GM04504 (cell line): ENCODE measurements at places on chromosomes 12 and 14.

- DNase-seq = no peak
Observed at GRCh38 chr12:111035578-111036301, 115.4 kb upstream of the MYL2 start.

- DNase-seq = no peak
Observed at GRCh38 chr12:6198556-6198955, 1.6 kb upstream of the CD9 start.

GRCh38 chr14:75380656-75381055 lies 47.2 kb upstream of the JDP2 start:
- DNase-seq = no peak

GRCh38 chr12:60012659-60013058 lies 416.8 kb downstream of the SLC16A7 start:
- no peak for DNase-seq

- no peak for DNase-seq
Observed at GRCh38 chr14:55025948-55026347, 951 bp downstream of the WDHD1 start.

GRCh38 chr12:13275241-13276085 lies 78.9 kb downstream of the EMP1 start:
- DNase-seq = no peak

- DNase-seq = no peak
Observed at GRCh38 chr12:94948232-94948810, 55.2 kb downstream of the NDUFA12 start.

DNA sequence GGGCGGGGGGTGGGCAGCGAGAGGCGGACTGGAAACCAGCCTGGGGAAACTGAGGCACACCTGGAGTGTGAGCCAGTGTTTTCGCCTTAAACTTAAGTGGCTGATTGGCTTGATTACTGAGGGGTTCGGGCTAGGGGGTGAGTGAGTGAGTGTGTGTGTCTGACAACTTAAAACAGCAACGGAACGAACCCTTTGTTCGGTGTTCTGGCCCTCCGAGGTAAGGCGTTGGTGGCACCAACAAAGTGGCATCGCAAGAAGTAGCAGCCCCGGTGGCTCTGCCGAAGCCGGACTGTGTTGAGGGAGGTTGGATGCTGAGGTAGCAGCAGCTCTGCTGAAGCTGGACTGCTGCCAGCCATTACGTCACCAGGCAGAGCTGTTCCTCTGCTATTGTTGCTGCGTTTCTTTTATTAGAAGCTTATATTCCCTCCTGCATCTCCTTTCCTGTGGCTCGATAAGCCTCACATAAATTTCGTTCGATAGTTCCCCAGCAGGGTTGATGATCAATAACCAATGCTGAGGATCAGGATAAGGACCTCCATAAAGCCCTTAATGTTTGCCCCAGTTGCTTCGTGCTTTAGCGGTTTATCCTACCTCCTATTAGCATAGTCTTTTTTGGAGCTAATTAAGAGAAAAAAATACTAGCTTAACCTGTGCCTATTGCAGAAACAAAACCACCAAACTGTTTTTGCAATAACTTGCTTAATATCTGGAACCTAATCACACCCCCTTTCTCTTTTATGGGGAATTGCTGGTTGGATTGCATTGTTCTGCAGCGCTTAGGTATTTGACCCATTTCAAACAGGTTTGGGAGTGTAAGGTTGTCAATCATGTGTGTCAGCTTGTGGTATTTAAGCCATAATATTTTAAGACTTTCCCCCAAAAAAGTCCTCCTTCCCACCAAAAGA lies 1.3 kb downstream of the GPR137C start:
- DNase-seq = peak; percentile 51

DNA sequence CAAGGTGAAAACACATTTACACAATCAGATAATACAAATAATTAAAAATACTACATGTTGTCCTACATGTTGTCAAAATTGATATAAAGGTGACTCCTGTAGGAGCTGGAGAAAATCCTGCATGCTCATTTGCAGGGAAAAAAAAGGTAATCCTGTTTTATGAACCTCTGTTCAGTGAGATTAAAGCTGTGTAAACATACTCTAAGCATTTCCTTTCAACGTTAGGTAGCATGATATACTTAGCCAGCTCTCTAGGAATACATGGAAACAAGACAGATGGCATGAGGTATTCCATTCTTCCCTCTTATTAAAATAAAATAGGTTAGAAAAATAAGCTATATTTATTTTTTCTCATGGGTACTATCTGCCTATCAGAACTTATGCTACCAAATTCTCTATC lies 635.7 kb upstream of the FLRT2 start:
- no peak for DNase-seq

DNA sequence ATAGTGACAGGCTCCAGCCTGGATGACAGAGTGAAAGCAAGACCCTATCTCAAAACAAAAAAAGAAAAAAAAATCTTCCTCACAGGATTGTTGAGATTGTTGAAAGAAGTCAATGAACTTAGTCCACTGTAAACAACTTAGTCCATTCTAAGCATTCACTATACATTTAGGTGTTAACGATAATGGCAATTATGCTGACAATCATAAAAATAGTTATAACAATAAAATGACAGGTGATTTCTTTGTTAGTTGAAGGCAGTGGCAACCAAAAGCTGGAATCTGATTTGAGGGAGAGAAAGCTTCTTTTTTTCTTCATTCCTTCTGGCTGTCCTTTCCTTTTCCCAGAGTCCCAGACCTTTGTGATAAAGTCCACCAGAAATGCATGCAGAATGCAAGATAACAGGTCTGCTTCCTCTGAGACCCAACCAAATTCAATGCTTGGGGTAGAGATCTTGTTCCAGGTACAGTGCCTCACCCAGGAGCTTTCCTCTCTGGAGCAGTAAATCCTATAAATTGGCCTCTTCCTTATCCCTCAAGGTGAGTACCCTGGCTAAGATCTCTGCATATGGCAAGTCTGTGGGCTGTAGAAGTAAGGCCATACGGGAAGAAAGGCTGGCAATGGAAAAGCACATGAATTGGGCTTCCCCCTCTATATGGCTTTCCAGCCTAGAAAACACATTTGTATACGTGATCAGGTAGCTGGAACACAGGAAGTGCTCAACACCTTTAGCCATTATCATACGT lies 52.5 kb downstream of the PAX9 start:
- no peak for DNase-seq

GRCh38 chr12:8033153-8034044 lies 883 bp downstream of the FOXJ2 start:
- peak; percentile 18 for DNase-seq

DNA sequence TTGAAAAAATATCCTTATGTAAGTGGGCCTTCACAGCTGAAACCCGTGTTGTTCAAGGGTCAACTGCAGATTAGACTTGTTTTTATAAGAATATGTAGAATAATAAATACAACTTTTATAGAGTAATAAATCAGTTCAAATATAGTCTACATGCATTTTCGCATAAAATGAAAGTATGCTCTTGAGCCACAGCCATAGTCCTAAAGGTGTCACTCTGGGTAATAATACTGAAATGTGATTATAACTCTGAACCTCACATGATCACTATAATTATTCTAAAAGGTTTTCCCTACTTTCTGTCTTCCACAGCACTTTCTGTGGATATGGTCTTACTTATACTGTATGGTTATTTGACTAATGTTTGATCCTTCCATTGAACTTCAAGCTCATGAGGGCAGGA lies 185.8 kb downstream of the SLC6A15 start:
- no peak for DNase-seq

DNA sequence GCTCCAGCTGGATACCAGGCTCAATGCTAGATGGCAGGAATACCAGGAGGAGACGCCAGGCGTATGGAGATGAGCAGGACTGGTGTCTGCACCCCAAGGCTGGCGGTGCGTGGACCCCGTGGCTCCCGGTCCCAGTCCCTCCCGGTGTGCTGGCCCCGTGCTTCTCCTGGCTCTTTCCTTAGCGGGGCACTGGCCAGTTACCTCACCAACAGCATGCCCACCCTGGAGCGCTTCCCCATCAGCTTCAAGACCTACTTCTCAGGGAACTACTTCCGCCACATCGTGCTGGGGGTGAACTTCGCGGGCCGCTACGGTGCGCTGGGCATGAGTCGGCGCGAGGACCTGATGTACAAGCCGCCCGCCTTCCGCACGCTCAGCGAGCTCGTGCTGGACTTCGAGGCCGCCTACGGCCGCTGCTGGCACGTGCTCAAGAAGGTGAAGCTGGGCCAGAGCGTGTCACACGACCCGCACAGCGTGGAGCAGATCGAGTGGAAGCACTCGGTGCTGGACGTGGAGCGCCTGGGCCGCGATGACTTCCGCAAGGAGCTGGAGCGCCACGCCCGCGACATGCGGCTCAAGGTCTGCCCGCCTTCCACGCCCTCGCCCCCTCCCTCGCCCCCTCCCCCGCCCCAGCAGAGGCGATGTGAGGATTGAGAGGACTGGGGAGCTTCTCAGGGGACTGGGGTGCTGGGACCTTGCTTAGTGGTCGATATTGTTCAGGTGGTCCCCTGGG lies 14.6 kb downstream of the VASH1 start:
- DNase-seq = no peak

- DNase-seq = no peak
Observed at GRCh38 chr12:77601069-77601468, 229.6 kb upstream of the NAV3 start.

DNA sequence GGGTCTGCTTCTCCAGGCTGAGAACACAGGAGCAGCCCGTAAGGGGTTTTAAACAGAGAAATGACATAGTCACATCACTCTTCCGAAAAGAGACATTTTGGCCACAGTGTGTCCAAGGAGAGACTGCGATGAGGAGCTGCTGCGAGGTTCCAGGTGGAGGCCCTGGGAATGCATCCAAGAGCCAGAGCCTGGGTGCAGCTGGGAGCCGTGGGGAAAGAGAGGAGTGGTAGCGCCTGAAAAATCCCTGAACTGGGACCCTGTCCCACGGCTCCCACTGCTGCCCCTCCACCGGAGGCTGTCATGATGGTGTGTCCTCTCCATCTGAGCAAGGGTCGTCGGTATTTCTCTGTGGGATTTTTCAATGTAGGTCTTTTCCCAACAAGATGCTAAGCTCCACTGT lies 146.9 kb downstream of the BCL11B start:
- DNase-seq = no peak

DNA sequence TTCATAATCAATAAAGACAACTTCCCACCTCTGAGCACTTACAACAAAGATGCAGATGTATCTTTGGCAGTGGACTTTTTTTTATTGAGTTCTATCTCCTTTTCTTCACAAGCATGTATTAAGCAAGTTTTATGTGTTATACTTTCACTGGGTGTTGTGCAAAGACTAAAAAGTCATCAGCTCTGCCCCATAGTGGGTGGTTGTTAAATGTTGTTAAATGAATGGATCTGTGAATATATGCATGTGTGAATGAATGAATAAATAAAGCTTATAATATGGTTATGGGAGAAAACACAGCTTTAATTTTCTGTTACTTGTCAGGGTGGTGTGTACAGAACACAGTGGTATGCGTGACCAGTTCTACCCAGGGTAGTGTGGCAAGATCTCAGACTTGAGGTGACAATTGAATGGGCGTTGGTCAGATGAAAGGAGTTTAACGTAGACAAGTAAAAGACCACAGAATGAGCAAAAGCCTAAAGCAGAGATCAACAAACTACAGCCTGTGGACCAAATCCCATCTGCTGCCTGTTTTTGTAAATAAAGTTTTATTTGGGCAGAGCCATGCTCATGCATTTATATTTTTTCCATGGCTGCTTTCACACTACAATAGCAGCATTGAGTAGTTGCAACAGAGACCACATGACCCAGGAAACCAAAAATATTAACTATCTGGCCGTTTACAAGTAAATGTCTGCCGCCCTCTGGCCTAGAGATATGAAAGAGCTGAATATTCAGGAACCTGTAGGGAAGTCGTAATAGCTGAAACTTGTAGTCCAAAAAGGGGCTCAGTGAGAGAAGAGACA lies 207.4 kb upstream of the EEA1 start:
- DNase-seq = no peak

DNA sequence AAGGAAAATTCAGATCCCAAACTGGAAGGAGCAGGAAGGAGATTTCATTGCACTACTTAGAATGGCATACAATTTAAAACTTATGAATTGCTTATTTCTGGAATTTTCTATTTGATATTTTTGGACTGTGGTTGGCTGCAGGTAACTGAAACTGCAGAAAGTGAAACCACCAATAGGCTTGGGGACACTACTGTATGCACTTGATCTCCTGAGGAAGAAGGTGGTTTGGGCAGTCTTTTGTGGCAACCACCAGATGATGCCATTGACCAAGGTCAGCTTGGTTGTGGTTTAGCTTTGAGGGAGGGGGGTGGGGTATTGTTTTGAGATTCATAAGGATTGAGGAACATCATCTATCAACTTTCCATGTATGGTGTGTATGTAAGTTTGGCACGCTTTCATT lies 209.5 kb upstream of the STXBP6 start:
- DNase-seq = no peak

DNA sequence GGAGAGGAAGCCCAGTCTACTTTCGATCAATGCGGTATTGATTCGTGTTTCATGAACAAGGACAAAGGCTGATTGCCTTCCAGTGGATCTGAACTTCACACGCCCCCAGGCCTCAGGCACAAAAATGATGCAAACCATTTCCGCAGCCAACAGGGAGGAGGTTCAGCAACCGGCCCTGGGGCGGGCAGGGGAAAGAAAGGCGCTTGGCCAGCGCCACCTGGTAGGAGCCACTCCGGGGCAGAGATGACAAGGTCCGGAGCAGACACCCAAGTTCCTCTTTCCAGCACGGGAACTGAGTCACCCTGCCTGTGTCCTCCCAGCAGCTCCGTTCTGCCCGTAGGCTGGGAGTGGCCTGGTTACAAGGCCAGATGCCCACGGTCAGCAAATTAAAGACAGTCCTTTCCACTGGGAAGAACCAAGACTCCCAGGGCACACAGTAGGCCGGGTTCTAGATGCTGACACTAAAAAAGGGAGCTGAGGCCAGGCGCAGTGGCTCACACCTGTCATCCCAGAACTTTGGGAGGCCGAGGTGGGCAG lies 136.3 kb downstream of the SCARB1 start:
- DNase-seq = no peak

DNA sequence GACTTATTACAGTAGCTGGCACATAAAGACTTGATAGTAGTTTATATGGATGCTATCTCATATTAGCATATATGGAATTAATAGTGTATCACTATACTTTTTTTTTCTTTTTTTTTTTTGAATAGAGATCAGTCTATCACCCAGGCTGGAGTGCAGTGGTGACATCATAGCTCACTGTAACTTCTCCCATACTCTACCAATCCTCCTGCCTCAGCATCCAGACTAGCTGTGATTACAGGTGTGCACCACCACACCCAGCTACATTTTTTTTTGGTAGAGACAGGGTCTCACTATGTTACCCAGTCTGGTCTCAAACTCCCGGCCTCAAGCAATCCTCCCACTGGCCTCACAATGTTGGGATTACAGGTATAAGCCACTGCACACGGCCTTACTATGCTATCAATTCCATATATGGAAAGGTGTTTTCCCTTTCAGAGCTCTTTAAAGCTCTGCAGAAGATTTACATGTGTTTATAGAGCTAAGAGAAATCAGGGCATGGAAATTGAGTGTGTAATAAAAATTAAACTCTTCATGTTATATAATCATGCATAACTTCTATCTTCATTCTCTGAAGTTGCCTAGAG lies 1.8 kb upstream of the TBK1 start:
- DNase-seq = no peak
